Activated naive CD8-positive, alpha-beta T cell treated with anti-CD3 and anti-CD28 coated beads for 36 hours (primary cell): ENCODE measurements at places on chromosomes 16 and 17.

DNA sequence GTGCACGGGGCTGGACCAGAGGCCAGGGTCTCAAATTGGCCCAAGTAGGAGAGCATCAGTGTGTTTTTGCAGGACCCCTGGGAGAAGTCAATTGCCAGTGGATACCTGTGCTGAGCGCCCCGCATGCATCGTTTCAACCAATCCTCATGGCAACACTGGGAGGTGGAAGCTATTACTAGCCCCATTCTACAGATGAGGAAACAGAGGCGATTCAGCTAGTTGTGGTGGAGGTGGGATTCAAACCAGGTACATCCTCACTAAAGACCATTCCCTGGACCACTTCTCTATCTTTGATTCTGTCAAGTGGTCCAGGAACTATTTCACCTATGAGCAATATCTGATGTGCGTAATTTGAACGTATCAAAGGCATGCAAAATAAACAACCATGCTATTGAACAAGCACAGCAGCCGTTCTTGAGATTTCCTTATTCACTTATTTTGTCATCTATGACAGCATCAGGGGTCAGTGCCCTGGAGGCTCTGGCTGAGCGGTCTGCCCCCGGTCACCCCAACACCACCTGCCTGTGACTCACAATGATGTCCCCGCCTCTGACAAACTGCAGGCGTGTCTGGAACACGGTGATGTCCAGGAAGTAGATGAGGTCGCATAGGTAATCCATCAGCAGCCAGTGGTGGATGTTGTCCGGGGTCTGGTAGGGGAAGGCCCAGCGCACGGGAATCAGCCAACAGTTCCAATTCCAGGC is 54.0 kb downstream of the CNGB1 start:
- DNase-seq = no peak

GRCh38 chr17:10713318-10713717 is 15.9 kb downstream of the ADPRM start:
- DNase-seq = no peak

GRCh38 chr16:49657736-49658465 is 198.0 kb downstream of the ZNF423 start:
- DNase-seq = no peak

DNA sequence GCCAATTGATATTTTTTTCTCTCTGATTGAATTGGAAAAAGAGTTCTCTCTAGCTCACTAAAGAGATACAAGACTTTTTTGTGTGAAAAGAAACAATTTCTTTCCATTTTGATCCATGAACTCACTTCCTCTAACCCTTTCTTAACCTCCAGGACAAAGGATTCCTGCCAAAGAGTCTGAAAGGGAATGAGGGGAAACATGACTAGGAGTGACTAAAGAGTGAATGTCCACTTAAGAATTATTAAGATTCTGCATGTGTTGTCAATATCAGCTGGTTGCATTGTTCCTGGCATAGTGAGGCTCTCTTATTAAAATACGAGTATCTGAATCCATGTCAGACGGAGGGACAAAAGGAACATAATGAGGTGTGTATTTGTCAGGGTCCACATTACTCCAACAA is 344.7 kb downstream of the GRIN2A start:
- DNase-seq = no peak

GRCh38 chr16:14321542-14321941 is 250.4 kb downstream of the MRTFB start:
- no peak for DNase-seq

DNA sequence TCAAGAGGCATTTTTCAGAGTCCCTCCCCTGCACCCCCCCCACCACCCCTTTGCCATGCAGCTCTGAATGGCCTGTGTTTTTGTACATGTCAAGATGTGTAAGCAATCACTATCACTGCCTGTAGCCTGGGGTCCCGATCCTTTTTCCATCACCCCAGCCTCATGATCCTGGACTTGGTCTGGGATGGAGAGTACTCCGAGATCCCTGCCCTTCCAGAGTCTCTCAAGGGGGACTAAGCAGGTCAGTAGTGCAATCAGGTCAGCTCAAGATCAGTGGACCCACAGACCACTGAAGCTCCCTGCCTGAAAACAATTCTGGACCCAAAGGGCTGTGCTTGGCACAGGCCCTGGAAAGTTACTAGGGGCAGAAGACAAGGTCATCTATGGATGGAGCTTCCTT is 7.5 kb upstream of the GJD3 start:
- no peak for DNase-seq

DNA sequence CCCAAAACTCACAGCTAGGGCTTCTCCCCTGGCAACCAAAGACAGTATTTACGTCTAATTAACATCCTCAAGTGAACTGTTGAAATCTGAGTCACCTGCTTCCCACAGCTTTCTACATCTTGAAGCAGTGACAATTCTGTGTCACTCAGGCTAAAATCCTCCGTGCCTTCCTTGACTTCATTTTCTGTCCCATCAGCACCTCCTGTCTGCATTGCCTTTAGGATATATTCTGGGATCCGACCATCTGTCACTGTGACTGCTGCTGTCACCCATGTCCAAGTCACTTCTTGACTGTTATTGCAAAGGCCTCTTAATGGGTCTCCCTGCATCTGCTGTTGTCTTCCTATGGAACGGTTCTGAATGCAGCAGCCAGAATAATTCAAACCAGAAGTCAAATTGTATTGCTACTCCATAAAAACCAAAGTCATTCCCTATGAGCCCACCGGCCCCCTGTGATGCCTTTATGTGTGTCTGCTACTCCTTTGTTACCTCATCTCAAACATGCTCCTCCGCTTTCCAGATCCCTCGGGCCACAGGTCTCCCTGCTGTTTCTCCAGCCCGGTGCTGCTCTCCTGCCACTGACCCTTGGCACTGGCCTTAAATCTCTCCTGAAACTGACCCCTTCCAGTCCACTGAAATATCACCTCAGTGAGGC is 56.9 kb downstream of the WWP2 start:
- no peak for DNase-seq
